ENCODE measurements at places on chromosomes 3 and 15. TPM values are rescaled to one million over a fixed set of nuclear protein-coding genes. Genes with fewer than 3 reads are reported as not detected.

Gene FBXO40
- not detected for total RNA-seq

Gene NGLY1
- 21.8 TPM for total RNA-seq

Gene SNRPN
- 185 TPM for total RNA-seq

Gene GPR171
- not detected for total RNA-seq

Gene RBP2
- not detected for total RNA-seq

Gene DZIP1L
- 29.4 TPM for total RNA-seq

Gene NLGN1
- 8.7 TPM for total RNA-seq

Gene MUSTN1
- not detected for total RNA-seq

Gene TERC
- total RNA-seq, result 37.7 TPM

Gene KLF15
- 3.6 TPM for total RNA-seq

Data from smooth muscle cell of bladder (primary cell).